ENCODE measurements at places on chromosomes 16 and 17.
A peak's percentile ranks its signal among the peaks of the same experiment; 100 is the strongest.

DNA sequence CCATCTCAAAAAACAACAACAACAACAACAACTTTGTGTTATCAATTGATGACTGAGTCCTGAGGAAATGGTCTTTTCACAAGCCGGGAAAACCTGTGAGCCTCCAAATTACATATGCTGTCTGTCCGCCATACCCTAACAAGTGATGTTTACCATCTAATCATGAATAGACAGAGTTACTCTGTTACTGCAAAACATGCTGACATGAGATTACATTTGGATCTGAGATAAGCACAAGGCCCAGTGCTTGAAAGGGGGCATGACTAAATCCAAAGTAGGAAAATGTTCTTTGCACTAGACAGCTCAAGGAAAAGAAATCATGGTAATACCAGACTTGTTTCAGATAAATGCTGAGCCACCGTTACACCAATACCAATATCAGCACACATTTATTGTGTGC lies 8.6 kb upstream of the ATXN1L start:
- no peak for DNase-seq

DNA sequence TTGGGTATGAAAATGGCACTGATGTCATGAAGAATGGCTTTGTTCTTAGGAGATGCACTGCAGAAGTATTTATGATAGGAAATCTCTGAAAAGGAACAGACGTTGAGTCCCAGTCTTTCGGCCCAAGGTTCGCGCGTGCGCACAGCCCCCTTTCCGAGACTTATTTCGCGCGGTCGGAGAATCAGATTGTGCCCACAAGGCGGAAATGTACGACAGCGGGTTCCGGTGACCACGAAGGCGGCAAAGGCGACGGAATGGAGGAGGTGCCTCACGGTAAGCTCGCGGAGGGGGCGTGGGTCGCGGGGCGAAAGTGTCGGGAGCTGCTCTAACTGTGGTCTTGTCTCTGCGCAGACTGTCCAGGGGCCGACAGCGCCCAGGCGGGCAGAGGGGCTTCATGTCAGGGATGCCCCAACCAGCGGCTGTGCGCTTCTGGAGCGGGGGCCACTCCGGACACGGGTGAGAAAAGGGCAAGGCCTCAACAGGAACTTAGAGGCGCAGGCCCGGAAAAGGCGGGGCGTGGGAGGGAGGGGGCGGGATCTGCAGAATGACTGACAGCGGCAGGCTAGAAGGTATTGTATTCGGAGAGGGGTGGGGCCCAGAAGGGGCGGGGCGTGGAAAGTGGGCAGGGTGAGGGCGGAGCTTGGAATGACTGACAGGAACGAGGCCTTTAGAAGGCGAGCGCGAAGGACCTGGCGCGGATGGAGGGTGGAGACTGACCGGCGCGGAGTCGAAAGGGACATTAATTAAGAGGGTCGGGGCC lies at the start of gene NUBP1:
Gene NUBP1, plus strand, starts transcription at position 233 of the 760 bp plus-strand sequence. Its CDS starts 22 bp downstream, at position 255.
- DNase-seq: peak; percentile 97

DNA sequence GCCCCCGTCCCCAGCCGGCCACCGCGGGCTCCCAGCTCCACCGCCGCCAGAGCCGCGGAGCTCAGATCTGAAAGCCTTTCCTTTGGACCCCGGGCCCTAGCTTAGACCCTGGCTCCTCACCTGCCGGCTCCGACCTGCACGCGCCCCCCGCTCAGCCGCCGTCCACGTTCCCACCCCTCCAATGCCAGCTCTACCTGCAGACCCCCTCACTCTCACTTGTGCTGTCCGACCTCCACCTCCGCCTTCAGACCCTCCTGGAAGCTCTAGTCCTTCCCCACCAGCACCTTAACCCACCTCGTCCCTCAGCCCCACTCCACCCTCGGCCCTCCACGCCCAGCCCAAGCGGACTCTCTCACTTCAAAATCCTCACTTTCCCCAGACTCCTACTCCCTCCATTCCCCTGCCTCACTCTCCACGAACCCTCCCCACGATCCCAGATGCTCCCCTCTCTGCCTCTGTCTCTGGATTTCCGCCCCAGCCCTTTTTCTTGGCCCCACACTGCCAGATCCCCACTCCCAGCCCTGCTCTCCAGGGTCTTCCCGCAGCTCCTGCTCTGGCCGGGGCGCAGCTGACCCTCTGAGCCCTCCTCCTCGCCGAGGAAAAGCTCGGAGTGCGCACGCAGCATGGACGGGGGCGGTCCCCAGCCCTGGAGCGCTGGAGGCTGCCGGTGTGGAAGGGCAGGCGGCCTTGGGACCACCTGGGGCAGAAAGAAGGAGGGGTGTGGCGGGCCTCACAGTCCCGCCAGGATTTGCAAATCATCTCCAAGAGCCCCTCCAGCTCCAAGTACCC lies at the start of gene TMEM114:
Gene TMEM114, minus strand, starts transcription at position 612 of the 789 bp plus-strand sequence. CDS start 673 bp downstream, outside the sequence.
- no peak for DNase-seq

GRCh38 chr16:11585460-11586377 lies 1.0 kb downstream of the LITAF start:
- DNase-seq: no peak

- DNase-seq: peak; percentile 37
Measured at GRCh38 chr17:78875363-78876093, 27.5 kb downstream of the CEP295NL start.

GRCh38 chr17:57999010-57999495 lies 8.0 kb downstream of the SRSF1 start:
- DNase-seq: no peak

GRCh38 chr17:81349397-81350319 lies 45.6 kb upstream of the BAHCC1 start:
- DNase-seq: no peak

DNA sequence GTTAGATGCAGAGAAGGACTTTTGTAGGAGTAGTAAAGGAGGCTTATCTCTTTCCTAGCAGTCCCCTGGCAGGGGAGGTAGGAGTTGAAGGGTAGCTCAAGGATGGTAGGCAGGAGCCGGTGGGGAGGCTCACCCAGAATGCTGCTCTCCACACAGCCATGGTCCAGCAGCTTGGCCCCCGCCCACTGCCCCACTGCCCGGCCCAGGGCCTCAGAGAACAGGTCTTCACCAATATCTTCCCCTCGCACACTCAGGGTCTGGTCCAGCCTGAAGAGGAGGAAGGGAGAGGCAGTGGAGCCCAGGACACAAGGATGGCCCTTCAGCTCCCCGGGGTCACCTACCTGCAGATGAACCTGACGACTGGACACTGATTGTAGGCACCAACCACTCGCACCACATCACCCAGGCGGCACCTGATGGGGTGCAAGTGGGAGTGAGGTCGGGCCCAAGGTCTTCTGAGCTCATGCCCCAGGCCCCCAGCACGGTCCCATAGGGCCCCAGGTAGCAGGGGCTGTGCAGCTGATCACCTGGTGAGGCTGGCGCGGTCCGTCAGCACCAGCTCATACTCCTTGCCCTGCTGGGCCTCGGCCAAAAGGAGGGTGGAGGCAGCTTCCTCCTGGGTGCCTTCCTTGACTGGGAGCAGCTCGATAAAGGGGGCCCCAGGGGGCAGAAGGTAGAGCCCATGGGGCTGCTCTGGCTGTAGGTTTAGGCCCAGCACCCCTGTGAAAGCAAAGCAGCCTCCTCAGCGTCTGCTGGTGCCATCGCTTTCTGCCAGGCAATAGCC lies 3.6 kb downstream of the GHDC start:
- DNase-seq: no peak

GRCh38 chr16:85187447-85187846 lies 75.2 kb upstream of the CIBAR2 start:
- DNase-seq: no peak

DNA sequence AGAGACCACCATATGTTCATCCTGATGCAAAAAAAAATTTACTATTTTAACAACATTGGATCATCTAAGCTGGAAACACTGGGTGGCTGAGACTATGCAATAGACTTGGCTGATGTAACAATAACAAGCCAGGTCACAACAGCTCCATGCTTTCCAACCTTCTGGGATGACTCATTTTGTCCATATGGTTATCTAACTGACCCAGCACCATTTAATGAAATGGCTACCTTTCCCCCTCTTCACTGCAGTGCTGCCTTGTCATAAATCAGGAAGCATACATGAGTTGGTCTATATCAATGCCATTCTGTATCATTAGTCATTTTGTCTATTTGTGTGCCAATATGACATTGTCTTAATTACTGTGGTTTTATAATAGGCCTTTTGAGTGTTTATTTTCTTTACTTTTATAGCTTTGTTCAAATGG lies 217.6 kb upstream of the KCNJ16 start:
- no peak for DNase-seq

DNA sequence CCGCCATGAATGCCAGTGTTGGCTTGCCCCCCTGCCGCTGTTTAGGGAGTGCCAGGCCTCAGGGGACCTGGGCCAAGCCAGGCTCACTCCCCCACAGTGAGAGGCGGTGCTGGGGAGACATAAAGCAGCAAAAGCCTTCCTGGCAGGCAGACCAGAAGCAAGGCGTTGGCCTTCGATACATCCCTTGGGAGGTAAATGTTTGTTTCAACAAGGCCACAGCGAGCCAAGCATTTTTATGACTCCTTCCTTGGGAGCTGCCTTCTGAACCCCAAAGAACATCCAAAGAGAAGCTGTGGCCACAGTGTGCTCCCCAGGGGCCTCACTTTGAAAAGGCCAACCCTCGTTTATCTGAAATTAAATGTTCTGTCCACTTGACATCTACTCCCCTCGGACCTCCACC lies 119.7 kb upstream of the CIBAR2 start:
- DNase-seq: no peak

DNA sequence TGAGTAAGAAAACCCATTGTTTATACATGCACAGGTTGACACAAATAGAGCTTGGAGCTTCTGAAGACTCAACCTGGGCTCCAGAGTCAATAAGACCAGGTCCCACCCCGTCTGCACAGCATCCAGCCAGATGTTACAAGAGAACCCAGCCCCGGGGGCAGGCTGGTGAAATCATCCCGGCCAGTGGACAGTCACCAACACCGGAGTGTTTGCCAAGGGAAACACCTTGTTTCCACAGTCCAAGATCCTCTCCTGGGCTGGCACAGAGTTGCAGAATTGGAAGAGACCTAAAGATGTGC lies 90.3 kb downstream of the RAB11FIP4 start:
- no peak for DNase-seq

DNA sequence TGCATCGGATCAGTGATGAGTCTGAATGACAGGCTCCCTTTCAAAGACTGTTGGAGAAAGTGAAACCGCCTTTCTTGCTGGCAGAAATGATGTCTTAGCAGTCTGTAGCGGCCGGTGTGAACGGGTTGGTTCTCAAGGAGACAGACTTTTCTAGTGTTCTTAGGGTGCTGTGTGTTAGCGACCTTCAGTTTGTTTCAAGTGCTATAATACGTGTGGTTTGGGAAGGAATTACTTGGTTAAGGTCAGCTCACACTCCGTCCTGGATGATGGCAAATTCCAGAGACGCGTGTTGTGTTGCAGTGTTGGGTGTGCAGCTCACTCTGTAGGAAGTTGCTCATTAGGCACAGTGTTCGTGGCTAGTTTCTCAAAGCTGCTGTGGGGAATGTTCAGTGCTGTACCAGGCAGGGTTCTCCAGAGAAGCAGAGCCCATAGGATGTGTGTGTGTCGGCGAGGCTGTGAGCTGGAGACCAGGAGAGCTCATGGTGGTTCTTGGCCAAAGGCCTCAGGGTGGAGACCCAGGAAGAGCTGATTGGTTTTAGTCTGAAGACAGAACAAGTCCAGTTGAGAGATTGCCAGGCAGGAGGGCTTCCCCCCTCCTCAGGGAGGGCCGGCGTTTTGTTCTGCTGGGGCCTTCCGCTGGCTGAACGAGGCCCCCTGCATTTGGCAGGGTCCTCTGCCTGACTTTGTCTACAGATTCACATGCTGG lies 37.6 kb downstream of the ZNF750 start:
- DNase-seq: no peak

Data from GDM1 (cell line).